ENCODE measurements at places on chromosomes 16 and 17.

GRCh38 chr17:19264681-19265080 is 27.5 kb downstream of the EPN2 start:
- DNase-seq, result no peak

DNA sequence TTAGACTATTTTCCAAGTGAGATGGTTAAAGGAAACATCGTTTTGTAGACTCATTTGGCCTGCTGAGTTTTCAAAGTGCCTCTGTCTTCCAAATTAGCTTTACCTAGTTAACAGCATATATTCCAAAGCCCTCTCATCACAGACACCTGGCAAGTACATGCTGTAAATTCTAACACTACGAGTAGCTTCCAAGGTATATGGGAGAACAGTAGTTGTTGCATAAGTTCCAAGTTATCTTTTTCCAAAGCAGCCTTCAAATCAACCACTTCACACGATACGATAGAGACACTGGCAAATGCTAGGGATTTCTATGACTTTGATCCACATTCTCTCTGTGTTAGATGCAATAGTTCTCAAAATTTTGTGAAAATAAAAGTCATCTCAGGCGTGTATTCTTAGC is 299.3 kb downstream of the CNTNAP4 start:
- DNase-seq, result no peak

- DNase-seq, result no peak
These were observed 353.0 kb upstream of the EEF2KMT start for GRCh38 chr16:5450409-5451104.

- no peak for DNase-seq
These were observed 123.3 kb downstream of the CCT6B start for GRCh38 chr17:34837876-34838478.

- DNase-seq, result no peak
These were observed 2.4 kb downstream of the FBRS start for GRCh38 chr16:30660424-30661261.

DNA sequence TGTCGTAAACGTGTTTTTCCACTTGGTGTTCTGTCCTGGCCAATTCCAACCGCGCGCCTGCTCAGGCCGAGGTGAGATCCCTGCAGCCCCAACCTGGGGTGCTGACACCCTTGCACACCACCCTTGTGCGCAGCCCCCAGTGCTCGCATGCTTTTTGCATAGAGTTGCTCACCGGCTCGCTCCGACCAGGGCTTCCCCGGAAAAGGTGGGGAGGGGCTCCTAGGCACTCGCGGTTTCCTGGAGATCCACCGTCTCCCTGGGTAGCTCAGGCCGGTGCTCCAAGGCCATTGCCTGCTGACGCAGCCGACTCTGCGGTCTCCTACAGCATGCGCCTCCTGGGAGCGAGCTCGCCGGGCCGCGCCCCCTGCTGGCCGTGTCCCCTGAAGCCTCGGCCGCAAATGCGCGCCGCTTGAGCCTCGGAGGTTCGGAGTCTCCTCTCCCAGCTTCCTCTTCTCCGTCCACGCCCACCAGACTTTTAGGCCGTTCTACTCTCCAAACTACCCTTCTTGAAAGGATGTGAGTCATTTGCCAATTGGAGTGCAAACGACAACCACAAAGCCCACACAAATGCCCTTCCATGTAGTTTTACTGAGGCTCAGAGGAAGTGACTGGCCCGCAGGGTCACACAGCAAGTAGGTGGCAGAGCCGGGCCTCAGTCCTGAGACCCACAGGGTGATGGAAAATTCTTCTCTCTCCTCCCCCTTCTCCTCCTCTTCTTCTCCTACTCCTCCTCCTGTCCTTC is 7.2 kb upstream of the PDP2 start:
- DNase-seq, result peak; percentile 96

DNA sequence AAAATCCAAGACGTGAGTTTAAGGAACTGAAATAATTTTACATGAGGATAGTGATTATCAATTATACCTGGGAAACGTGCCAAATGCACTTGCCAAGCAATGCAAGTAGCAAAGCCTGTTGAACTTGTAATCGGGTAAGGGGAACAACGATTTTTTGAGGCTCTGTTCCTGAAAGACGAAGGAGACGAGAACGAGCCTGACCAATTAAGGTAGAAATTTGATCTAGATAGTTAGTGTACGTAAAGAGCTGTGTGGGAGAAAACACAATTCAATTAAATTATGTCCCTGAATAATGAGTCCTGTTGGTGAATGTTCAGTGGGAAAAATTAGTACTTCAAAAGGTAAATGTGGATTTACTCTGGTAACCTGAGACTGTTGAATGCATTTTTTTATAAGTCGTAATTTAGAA is 17.7 kb upstream of the KCTD5 start:
- DNase-seq, result no peak

DNA sequence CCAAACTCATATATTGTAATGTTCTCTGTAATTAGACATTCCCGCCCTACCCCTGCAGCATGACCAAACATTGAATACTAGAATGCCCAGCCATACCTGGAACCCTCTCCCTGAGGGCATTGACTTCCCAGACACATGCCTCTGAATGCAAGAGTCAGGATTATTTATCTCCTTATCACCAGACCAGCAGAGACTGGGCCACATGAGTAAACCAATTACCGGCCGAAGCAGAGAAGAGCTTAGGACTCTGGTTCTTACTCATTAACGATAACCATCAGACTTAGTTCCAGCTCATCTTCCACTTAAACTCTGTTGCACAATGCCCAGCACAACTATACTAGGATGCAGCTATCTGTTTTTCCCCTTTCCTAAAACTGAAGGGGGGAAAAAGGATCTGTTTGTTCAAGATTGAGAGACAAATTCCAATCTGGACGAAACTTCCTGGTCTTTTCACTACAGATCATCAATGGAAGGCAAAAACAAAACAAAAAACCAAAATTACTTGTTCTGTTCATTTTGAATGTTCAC is 88.2 kb upstream of the CORO6 start:
- DNase-seq, result no peak

- DNase-seq, result no peak
These were observed 23.6 kb upstream of the YWHAE start for GRCh38 chr17:1423456-1424135.

GRCh38 chr16:54128629-54129234 is 157.9 kb downstream of the IRX3 start:
- DNase-seq, result no peak

DNA sequence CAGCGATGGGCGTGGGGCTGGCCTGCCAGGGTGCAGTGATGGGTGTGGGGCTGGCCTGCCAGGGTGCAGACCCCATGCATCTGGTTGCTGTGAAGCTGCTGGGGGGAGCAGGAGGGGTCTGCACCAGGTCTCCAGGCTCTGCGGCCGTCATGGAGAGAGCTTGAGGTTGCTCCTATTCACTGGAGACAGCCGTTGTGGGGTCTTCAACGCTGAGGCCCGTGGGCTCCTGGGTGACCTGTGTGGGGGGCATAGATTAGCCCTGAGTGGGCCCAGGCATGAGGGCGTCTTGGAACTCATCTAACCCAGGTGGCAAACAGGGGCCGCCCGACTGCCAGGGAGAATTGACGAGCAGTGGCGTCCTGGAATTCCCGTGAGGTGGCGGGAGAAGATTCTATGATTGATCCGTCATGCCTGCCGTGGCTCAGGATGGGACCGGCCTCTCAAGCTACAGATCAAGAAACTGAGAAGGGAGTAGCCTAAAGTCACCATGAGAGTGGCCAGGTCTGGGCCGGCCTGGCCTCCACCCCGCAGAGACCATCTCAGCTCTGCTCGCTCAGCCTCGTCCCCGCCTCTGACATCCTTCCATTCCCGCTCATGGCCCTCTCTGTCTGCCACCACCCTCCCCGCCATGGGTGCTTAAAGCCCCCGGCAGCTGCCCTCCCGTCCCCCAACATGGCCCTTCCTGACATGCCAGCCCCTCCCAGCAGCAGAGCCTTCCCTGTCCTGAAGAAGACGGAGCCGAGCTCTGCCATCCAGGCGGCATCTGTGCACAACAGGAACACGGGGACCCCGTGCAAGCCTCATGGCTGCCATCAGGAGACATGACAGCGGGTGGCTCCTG is 50.7 kb upstream of the ACSF3 start:
- DNase-seq, result no peak

- no peak for DNase-seq
These were observed 1.2 kb downstream of the CYB5D1 start for GRCh38 chr17:7859028-7859427.

GRCh38 chr17:6509031-6509771 is 47.2 kb downstream of the PITPNM3 start:
- no peak for DNase-seq

- DNase-seq, result no peak
These were observed 53.6 kb upstream of the CDC42EP4 start for GRCh38 chr17:73365301-73365874.

GRCh38 chr17:27701963-27702362 is 71.0 kb downstream of the LGALS9 start:
- DNase-seq, result no peak

DNA sequence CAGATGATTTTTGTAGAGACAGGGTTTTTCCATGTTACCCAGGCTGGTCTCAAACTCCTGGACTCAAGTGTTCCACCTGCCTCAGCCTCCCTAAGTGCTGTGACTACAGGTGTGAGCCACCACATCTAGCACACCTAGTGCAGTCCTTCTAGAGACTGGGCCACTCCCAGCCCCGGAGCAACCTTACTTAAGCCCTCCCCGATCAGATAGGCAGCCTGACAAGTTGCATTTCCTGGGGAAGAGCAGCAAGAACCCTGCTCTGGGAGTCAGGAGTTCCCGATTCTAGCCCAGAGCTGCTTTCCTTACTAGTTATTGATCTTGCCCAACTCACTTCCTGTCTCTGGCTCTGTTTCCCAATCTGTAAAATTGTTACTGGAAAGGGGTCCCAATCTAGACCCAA is 7.0 kb upstream of the NAGLU start:
- no peak for DNase-seq

DNA sequence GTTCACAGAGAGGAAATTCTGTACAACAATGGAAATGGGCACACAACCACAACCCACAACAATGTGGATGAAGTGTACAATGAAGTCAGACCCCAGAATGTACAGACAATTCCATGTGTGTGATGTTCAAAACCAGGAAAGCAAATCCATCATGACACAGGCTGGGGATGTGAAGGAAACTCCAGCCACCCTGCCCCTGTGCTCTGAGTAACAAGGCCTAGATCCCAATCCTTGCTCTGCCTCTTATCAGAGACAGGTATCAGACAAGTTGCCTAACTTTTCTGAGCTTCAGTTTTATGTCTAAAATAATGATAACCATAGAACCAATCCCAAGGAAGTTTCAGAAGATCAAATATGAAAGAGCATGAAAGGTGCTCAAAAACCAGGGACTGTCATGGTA is 1.8 kb upstream of the C16orf95 start:
- DNase-seq, result no peak

- DNase-seq, result no peak
These were observed 17.9 kb upstream of the ZNF19 start for GRCh38 chr16:71507061-71507460.

DNA sequence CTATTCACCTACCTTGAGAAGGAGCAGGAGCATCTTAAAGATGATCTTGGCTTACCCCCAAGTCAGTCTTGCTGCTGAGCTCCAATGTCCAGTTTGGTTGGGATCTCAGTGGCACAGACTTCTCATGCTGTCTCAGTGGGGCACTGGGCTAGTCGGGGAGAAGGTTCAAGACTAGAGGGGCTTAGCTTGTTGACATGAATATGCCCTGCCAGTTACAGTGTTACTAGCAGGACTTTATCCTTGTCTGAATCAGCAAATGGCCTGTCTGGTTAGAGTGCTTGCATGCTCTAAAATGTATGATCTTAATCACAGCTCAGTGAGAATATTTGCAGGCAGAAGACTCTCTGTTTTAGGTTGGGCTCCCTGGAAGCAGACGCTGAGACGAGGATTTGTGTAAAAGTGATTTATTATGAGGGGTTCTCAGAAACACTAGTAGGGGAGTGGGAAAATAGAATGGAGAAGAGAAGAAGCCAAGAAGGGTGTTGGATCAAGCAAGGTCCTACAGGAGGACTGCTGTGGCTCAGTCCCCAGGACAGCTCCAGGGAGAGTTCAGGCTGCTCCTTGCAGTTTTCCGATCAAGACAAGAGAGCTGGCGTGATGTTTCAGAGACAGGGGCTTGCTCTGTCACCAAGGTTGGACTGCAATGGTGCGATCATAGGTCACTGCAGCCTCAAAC is 150.4 kb upstream of the HS3ST2 start:
- DNase-seq, result no peak

DNA sequence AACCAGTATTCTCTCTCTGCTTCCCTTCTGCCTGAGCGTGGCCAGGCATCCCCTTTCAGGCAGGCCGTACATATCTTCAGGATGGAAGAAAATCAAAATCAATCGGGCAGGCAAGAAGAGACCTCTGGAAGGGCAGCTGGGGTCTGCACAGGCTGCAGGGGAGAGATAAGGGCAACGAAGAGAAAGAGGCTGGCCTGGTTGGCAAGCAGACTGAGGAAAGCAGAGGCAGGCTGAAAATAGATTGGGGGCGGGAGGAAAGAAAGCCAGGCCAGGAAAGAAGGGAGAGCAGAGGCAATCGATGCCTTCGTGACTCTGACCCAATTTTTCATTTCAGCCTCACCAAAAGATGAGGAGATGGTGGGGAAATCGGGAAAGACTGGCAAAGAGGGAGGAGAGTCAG is 18.1 kb downstream of the PIPOX start:
- DNase-seq, result no peak

- no peak for DNase-seq
These were observed 146.1 kb downstream of the GAS7 start for GRCh38 chr17:10052106-10052813.

- DNase-seq, result no peak
These were observed 3.8 kb downstream of the SLC46A1 start for GRCh38 chr17:28402224-28402630.

DNA sequence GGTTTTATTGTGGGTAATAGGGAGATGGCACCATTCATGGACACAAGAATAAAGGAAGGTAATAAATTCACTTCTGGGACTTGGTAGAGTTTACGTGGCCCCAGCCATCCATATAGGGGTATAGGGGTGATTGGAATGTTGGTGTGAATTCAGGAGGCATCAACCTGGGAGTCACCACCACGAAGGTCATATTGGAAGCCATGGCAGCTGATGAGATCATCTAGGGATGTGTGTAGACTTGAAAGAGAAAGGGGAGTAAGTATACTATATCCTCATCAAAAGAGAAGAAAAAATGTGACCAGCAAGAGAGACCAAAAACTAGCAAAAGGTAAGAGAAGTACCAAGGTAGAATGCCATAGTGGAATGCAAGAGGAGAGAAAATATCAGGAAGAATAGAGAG is 26.6 kb upstream of the GINS3 start:
- no peak for DNase-seq

GRCh38 chr16:54923055-54923473 is 7.6 kb upstream of the IRX5 start:
- DNase-seq, result no peak

- no peak for DNase-seq
These were observed 10.5 kb downstream of the SLC5A10 start for GRCh38 chr17:18962494-18962815.

GRCh38 chr17:20097330-20097729 is 88.2 kb downstream of the SPECC1 start:
- DNase-seq, result no peak

DNA sequence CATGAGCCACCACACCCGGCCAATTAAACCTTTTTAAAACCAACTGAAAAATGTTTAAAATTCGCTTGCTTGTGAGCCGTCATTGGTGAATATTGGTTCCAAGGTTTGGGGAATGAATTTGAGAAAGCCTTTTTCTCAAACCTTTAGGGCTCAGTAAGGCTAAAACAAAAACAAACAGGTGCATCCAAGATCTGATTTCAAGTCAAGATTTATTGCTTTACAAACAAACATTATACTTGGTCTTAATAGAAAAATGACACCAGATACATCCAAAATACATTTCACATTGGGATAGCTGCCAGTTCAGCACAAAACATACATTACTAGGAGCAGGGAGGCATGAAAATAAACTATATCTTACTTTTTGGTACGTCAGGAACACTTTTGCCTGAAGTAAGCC is 5.4 kb downstream of the C17orf58 start:
- no peak for DNase-seq
